Activated CD4-positive, alpha-beta T cell treated with anti-CD3 and anti-CD28 coated beads, Interleukin-2, amount 10 ng/mL, durations not matched to agents 7 days and 5 days (primary cell): ENCODE measurements at places on chromosomes 2 and 18. TPM values are rescaled to one million over a fixed set of nuclear protein-coding genes. Genes with fewer than 3 reads are reported as not detected.

Gene INPP4A
- total RNA-seq: 140 TPM

Gene CNTNAP5
- not detected for total RNA-seq

Gene ARHGEF4
- 0.47 TPM for total RNA-seq

Gene CFAP221
- total RNA-seq: not detected

Gene EDAR
- 0.87 TPM for total RNA-seq

Gene MEP1B
- total RNA-seq: not detected

Gene PTPRM
- total RNA-seq: 10.5 TPM

DNA sequence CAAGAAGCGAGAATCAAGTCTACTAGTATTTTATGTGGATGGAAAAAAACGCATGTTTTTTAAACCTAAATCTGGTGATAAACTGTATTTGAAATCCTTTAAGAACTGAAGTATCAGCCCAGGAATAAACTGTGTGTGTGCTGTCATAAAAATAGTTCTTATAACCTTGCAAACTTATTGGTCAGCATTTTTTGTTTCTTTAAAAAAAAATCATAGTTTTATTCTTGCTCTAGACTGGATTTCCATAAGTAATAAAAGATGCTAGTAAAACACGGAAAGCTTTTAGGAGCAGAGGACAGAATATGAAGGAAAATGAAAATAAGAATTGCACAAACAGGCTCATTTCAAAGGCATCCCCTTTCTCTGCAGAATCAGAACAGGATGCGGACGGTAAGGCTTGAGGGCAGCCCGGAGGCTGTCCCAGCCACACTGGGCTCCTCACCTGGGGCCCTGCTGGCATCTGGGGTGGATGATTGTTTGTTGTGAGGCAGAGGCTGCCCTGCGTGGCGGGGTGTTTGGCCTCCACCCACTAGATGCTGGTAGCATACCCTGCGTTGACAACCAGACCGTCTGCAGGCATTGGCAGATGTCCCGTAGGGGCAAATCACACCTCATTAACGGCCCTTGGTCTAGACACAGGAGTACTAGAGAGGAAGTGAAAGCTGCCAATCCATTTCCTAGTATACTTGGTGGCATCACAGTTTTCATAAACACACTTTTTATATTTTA, 52.5 kb downstream of the MBP start:
- DNase-seq: no peak

DNA sequence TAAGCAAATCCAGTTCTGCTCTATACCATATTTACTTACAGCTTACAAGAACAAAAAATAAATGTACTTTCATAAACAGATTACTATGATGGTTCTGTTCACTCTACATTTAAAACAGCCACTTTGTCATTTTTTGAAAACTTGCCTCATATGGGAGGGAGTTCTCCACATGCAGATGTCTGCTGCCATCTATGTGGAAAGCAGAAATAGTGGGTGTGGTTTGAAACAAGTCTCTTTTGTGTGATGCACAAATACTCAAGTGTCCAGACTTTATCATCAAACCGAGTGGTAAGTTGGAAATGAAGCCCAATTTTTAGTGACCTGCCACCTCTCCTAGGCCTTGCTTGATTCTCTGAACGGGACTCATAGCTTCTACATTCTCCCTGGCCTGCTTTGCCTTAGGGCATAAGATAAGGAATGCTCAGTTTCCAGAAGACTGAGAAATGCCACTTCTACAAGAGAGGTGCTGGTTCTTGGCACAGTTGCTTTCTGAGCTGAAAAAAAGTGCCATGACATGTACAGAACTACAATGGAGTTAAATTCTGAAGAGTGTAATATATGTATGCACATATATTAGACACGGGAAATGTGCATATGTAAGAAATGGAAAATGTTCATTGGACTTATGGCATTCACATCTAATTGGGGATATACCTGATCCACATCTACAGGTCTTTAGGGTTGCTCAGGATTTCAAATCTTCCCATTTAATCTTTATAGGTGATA, 221.0 kb downstream of the SLC8A1 start:
- no peak for DNase-seq

DNA sequence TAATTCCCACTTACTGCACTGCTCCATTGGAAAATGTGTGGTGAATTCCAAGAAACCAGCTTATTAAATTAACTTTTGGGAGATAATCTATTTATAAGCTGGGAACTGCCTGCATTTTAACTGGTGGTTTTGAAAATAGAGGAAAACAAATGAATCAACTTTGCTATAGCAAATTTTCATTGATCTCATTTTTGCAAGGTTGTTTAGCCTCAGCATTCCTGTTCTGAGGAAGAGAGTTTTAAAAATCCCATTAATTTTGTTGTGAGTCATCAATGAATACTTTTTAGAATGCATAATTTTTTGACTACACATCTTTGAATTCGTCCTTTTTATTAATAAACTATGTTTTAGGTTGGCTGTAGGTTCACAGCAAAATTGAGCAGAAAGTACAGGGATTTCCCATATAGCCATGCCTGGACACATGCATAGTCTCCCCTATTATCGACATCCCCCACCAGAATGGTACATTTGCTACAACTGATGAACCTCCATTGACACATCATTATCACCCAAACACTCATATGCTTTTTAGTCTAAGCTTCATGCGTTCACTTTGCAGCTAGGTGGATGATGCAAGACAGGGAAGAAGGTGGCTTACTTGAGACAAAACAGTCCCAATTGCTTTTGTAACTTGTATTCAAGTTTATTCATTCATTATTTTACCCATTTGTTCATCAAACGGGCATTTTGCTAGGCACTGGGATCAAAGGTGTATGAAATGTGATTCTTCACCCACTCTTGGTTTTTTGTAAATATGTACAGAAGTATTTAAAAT, 106.9 kb downstream of the ZNF521 start:
- DNase-seq: no peak

- no peak for DNase-seq
Observed at GRCh38 chr18:10470429-10470828, 16.0 kb downstream of the APCDD1 start.

DNA sequence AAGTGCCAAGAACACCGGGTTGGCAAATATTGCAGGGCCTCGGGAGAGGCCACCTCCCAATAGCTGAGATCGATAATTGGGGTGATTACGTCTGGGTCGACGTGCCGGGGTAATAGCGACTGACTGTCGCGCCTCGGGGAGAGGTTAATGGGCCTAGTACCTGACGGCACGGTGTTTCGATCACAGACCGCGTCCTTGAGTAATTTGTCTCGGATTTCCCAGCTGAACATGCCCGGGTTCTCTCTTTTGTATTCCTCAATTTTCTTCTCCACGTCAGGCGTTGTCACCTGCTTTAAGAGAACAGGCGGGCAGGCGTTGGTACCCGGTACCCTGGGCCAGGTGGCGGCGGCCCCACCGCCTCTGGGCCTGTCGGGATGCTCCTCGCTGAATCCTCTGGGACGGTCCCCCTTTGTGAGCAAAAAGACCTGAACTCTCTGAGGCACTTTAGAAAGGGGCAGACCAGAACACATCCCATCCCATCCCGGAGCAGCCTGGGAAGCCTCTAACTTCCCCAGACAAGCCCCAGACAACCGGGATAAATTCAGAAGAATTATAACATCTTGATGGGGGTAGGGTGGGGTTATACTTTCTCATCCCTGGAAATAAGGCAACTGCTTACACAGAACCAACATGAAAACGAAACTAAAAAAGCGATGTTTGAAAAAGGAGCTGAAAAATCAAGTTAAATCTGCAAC, 3.3 kb downstream of the PAX3 start:
- no peak for DNase-seq

GRCh38 chr2:30978854-30979253, 159.4 kb downstream of the GALNT14 start:
- DNase-seq: no peak

GRCh38 chr2:14475994-14476393, 156.5 kb upstream of the LRATD1 start:
- no peak for DNase-seq

DNA sequence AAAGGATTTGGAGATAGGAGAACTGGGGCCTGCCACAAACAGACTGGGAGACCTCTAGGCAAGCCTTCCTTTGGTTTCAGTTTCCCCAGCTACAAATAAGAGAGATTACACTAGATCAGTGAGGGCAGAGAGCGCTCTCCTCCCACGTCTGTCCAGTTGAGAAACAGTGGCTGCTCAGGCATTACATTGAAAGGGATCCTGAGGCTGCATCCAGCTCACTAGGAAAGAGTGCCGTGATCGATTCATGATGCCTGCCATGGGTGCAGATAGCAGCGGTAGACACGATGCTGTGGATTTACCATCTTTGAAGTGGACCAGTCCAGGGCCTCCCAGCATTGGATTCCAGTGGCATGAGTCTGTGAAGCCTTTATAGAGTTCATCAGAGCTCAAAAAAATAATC, 62.6 kb downstream of the EN1 start:
- DNase-seq: no peak

- DNase-seq: no peak
Observed at GRCh38 chr2:122663620-122664019, 908.2 kb downstream of the TSN start.

DNA sequence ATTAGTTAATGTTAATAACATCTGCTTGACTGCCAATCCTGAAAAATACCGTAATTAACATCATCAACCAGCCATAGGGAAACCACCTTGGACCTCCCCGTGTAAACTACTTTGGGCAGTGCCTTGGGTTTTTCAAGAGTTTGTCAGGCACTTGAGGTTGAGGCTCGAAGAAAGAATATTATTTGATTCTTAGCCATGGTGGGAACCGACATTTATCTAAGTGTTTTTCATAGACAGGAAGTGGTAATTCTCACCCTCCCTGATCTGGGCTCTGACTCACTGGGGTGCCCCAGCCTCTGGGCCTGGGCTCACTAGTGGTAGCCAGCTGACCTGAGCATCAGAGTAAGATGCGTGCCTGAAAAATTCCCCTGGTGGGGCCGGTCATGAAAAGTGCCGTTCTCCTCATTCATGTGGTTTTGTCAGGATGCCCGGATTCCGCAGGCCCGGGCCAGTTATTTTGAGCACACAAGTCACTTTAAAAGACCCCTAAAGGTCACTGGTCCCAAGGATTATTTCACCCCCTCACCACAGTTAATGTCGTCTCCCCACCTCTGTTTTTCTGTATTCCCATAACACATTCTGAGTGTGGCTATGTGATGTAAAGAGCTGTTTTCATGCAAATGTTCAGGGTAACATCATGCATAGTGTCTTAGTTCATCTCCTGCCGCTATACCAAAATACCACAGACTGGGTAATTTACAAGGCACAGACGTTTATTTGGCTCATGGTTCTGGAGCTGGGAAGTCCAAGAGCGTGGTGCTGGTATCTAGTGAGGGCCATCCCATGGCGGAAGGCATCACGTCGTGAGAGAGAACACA, 21.6 kb upstream of the SPATA3 start:
- peak; percentile 60 for DNase-seq

GRCh38 chr18:50696929-50697328, 122.9 kb downstream of the MRO start:
- DNase-seq: no peak

DNA sequence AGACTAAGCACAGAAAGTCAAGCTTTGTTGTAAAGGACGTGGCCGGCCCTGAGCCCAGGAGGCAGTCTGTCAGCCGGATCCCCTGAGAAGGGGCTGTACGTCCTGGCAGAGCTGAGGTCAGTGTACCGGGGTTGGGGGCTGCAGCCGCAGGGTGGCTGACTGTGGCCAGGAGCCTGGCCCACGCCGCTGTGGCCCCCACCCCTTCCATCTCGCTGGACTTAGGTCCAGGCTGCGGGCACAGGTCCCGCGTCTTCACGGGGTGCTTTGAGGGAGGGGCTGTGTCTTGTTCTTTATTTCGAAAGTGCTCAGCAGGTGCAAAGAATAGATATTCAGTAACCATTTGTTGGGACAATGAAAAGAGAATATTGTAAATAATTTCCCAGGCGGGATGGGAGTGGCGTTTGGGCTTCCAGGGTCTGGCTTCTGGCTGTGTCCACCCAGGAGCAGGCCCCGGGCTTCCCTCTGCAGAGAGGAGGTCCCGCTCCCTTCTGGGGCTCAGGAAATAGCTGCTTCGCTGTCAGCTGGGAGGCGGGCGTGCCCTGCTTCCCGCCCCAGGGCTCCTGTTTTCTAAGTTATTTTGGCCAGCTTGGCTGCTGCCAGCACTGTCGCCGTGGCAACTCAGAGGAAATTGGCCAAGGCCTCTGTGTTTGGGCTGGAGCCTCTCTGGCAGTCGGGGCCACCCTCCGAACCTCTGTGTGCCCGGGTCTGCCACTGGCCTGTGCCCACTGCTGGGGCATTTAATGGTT, 7.4 kb downstream of the NFATC1 start:
- peak; percentile 42 for DNase-seq

DNA sequence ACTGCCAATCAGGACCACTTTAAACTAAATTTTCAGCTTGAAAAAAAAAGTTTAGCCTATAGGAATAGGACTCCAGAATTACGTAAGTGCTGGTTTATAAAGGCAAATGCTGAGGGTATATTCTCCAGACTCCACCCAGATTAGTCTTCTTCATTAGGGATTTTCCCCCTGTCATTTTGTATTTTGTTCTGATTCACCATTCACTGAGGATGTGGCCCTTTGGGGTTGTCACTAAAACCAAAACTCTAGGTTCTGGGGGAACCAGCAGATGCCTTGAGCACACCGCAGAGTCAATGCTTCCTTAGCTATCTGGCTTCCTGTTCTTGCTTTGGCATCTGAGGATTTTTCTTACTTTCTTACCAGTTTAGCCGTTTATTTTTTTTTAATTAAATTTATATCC, 10.5 kb downstream of the SCYGR4 start:
- DNase-seq: no peak

GRCh38 chr2:219350710-219351221, 18.2 kb upstream of the RESP18 start:
- DNase-seq: no peak

- peak; percentile 19 for DNase-seq
Observed at GRCh38 chr18:35122586-35123224, 81.5 kb downstream of the MAPRE2 start.

DNA sequence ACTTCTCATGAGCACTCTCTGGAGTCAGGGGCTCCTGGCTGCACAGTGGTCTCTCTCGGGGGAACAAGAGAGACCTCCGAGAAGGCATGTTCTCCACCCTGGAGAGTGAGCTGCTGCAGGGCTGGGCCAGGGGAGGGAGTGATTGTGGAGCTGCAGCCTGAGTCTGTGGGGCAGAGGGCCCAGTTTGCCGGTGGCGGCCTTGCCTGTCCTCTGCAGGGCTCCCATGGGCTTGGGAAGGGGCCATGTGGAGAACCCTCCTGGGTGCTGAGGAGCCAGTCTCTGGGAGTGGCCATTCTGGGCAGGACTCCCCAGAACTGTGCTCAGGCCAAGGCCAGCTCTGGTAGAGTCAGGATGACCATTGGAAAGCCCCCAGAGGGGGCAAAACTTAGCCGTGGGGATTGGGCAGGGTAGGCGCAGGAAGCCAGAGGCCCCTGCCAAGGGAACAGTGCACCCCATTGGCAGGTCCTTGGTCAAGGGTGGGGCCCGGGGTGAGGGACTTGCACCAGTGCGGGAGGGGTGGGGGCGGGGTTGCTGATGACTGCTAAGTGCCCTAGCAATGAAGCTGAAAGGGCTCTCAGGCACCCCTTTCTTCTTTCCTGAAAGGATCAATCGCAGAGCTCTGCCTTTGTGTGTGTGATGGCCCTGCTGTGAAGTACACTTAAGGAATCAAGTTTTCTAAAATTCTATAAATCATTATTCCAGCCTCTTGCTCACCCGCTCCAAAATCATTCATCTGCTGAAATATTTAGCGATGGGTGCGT, 69.7 kb upstream of the BOD1L2 start:
- DNase-seq: no peak
